NCI-H2171 (cell line): ENCODE measurements at places on chromosomes 2 and 18.

- no peak for DNase-seq
Observed at GRCh38 chr18:46555724-46556123, 101.3 kb downstream of the LOXHD1 start.

DNA sequence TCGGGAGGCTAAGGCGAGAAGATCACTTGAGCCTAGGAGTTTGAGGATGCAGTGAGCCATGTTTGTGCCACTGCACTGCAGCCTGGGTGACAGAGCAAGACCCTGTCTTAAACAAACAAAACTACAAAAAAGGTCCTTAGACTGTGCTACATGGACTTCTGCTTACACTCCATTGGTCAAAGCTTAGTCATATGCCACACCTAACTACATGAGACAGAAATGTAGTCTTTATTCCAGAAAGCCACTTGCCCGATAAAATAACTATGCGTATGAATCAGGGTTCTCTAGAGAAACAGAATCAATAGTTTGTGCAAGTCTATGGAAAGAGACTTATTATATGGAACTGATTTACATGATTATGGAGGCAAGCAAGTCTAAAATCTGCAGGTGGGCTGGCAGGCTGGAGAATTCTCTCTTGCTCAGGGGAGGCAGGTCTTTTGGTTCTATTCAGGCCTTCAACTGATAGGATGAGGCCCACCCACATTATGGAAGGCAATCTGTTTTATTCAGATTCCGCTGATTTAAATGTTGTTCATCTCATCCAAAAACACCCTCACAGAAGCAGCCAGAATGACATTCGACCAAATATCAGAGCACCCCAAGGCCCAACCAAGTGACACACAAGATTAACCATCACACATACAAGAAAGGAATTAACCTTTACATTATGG lies 114.4 kb upstream of the SIX2 start:
- no peak for DNase-seq

DNA sequence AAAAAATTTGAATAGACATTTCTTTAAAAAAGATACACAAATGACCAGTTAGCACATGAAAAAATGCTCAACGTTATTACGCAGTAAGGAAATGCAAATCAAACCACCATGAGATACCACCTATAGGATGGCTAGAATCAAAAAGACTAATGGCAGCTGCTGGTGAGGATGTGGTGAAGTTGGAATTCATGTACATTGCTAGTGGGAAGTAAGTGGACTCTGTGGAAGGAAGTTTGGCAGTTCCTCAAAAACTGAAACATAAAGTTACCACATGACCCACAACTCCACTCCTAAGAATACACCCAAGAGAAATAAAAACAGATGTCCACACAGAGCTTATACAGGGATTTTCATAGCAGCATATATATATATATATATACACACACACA lies 51.2 kb downstream of the MBP start:
- DNase-seq = no peak

- DNase-seq = no peak
Observed at GRCh38 chr2:137179542-137179941, 414.2 kb downstream of the THSD7B start.

DNA sequence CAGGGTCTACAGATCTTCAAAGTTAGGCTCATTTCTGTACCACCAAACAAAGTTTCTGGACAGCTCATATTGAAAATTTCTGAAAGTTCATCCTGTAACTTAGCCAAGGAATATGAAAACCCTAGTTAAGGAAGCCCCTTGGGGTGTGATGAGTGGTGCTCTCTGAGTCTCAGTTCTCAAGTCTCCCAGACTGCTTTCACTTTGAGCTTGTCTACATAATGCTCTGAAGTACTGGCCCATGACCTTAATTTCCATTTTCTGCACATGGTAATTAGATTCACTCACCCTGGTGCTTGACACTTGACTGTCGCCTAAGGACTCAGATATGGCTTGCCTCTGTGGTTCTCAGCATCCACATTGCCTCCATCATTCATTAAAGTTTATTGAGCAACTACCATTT lies 51.7 kb upstream of the SATB2 start:
- no peak for DNase-seq

DNA sequence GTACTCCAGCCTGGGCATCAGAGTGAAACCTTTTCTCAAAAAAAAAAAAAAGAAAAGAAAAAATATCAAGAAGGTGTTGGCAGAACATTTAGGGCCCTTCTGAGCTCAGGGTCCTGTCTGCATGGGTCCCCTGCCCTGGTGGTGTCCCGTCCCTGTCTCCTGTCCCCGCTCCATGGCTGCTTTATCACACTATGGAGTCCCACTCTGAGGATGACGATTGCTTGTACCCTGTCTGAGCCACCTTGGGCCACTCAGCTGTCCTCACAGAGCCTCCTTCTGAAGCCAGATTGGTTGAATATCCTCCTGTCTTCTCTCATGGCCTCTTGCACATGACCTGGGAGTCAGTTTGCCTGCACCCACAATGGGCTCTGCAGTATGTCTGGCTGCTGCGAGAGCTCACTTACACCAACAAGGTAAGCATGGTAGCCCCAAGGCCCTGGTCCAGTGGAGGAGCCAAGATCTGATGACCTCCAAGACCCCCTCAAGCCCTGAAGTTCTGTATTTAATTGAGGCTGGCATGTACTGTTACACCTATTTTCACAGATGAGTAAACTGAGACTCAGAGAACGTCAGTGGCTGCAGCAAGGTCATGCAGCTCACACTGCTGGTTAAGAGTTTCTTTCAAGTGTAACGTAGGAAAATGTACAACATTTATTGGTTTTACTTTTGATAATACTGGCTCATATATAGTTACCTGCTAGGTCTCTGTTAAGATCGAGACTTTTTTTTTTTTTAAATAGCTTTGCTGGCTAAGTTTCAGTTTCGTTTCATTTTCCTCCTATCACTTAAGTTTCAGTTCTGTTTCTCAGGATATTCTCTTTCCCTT lies 16.9 kb upstream of the ZCCHC2 start:
- DNase-seq = no peak

DNA sequence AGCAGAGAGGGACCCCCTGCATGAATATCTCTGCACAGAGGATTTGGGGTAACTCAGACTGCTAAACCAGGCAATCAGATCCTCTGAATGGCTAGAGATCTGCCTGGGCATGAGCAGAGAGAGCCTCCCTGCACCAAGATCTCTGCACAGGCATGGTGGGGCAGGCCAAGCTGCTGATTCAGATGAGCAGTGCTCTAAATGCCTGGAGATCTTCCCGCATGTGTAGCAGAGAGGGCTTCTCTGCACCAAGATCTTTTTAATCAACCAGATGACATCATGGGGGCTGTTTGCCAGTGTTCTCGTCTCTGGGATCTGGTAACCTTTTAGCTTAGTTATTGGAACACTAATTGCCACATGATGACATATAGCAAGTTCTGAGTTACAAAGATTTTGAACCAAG lies 301.3 kb upstream of the GALNT5 start:
- DNase-seq = no peak

DNA sequence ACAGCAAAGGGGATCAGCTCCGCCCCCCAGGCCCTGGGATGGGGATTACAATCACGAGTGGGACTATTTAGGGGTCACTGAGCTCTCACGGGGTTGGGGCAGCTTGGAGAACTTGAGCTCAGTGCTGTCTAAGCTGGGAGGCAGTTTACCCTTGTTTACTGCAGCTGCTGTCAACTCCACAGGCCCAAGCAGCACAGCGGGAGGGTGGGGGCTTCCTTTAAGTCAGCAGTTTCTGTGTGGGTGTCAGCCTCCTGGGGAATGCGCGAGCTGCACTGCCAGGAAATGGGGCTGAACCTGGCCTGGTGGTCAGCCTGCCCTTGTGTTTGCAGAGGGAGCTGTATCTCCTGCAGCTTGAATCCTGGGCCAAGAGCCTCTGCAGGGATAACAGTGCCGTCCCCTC lies 29.8 kb downstream of the TOGARAM2 start:
- no peak for DNase-seq
